ENCODE measurements at places on chromosomes 12 and 14.

- DNase-seq = no peak
Measured at GRCh38 chr12:19021646-19022045, 107.9 kb upstream of the PLEKHA5 start.

- DNase-seq = no peak
Measured at GRCh38 chr14:67668559-67668958, 5.9 kb downstream of the VTI1B start.

DNA sequence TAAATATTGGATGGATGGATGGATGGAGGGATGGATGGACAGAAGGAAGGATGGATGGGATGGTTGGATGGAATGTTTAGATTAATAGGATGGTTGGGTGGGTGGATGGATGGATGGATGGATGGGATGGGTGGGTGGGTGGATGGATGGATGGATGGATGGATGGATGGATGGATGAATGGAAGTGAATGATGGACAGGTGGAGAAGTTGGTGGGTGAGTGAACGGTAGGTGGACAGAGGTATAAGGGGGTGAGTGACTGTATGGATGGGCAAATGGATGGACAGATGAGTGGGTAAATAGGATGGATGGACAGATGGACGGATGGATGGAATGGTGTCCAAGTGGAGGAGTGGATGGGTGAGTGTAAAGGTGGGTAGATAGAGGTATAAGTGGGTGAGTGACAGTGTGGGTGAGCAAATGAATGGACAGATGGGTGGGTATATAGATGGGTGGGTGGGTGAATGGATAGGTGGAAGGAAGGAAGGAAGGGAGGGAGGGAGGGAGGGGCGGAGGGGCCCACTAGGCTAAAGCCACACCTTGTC is 41.9 kb downstream of the HRK start:
- DNase-seq = no peak

- peak; percentile 24 for DNase-seq
Measured at GRCh38 chr14:89773644-89774316, 180.8 kb downstream of the EFCAB11 start.

DNA sequence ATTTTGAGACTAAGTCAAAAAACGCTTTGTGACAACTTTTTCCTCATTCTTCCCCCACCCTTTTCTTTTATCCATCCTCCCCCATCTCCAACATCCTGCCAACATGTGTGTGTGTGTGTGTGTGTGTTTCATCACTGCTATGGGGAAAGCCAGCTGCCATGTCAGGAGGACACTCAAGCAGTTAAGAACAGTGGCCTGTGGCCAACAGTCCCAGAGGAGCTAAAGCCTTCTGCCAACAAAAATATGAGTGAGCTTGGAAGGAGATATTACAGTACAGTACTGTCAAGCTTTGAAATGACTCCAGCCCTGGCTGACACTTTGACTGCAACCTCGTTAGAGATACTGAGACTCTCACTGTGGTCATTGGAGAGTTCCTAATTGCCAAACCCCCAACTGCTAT is 5.0 kb upstream of the CSRP2 start:
- DNase-seq = no peak

- no peak for DNase-seq
Measured at GRCh38 chr12:922285-922684, 27.2 kb downstream of the RAD52 start.

GRCh38 chr12:16913832-16914490 is 308.0 kb upstream of the LMO3 start:
- DNase-seq = no peak

DNA sequence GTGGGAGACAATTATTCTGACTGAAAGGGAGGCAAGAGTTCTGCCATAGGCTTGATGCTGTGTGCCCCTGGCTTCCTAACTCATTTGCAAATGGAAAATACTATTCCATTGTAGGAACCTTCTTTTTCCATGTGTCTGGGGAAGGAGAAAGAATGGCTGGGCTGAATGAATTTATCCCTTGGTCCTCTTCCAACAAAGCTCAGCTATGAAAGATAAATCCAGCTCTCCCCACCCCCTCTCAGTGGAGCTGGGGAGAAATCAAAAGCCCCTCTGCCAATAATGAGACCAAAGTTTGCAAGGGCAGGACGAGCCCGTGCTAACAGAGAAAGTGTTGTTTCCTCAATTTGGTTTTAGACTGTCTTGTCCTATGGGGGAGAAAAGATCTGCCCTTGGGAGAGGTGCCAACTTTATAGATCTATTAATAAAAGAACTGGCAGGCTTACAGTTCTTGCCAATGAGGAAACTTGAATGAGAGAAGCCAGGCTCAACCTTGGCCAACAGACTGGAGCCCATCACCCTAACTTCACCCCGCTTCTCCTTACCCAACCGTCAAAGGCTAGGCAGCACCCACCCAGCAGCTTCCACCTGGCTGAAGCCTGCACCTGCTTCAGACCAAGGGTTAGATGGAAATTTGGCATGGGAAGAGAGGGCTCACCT is 8.9 kb upstream of the TCL1B start:
- DNase-seq = no peak

DNA sequence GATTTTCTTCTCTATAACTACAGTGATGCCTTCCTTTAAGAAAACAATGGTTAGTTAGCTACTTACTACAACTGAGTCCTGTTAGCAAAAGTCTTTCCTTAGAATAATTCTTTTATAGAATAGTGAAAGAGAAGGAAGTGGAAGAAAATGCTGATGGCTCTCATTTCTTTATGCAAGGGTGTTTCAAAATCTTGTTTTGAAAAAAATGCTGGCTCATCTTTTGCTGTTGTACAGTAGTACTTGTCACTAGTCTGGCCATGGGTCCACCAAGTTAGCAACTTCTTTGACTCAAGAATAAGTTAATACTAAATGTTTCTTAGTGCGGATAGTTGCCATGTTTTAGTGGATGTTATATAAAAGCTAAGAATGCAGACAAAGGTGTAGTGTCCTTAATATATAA is 225.4 kb downstream of the PTPRO start:
- DNase-seq = no peak

GRCh38 chr12:131473741-131474709 is 236.9 kb upstream of the SFSWAP start:
- DNase-seq = no peak

GRCh38 chr12:48489012-48489411 is 6.7 kb downstream of the C12orf54 start:
- DNase-seq = no peak

DNA sequence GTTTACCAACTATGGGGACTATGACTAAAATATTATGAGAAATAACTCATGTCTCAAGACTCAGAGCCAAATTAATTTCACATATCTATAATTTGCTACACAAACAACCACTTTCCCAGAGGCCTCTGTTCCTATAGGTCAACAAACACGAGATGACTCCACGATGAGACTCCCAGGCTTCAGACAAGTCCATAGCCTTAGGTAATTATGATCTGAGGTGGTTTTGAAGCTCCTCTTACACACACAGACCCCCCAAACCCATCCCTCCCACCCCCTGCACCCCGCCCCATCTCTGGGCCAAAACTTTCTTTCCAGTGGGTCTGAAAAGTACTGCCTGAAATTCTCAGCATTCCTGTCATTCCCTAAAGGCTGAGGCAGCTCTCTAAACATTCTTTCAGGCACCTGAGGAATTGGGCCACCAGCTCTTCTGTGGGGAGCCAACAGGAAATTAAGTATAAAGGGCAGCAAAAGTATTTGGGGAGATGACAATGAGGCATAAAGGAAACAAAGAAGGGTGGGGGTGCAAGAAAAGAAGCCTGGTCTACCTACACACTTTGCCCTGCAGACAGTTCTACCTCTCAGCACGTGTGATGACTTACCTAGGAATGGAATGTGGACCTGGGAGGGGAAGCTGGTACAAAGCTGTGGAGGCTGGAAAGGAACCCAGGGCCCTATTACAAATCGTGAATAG is 143.6 kb downstream of the PAWR start:
- no peak for DNase-seq

GRCh38 chr14:28340816-28341215 is 425.8 kb upstream of the FOXG1 start:
- no peak for DNase-seq

All from GF-D8 (cell line).